Peyer's patch (tissue), 4 donors: ENCODE measurements at places on chromosomes 2 and 18. TPM values are rescaled to one million over a fixed set of nuclear protein-coding genes. Genes with fewer than 3 reads are reported as not detected.

DNA sequence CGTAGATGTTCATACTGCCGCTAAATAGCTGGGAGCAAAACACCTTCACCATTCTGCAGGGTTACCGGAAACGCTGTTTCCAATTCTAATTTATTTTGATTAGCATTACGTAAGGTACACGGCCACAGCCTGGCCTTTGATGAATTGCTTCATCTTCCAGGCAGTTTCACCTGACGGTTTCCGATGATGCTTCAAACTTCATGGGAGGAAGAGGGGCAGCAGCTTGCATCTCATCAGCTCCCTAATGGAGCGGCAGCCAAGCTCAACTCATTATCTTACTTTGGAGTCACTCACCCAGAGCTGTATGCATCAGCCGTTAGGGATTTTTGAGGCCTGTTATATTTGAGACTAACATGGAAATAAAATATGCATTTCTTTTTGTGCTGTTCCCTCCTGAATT is 54.8 kb downstream of the TMEM18 start:
- H3K27ac ChIP-seq = no peak overlapping the region
- no peak overlapping the region for H3K4me3 ChIP-seq

DNA sequence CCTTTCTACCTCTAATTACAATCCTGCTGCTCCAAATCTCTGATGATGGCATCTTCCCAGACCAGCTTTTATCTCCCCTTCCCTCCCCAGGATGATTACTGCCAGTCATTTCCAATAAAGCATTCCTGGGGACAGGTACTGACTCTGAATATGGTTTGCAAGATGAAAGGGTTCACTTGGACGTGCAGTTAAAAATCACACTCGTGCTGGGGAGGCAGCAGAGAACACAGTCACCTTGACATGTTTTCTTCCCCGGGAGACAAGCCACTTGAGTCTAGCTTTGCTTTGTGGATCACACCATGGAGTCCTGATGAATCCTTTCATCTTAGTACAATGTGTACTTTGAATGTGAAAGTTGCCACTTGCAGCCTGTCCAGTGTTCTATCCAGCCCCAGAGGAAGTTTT is 175.0 kb downstream of the ALPK2 start:
- no peaks in the 10 kb centered on the region for H3K27me3 ChIP-seq
- no peaks in the 10 kb centered on the region for H3K4me1 ChIP-seq
- no peaks in the 10 kb centered on the region for H3K36me3 ChIP-seq

DNA sequence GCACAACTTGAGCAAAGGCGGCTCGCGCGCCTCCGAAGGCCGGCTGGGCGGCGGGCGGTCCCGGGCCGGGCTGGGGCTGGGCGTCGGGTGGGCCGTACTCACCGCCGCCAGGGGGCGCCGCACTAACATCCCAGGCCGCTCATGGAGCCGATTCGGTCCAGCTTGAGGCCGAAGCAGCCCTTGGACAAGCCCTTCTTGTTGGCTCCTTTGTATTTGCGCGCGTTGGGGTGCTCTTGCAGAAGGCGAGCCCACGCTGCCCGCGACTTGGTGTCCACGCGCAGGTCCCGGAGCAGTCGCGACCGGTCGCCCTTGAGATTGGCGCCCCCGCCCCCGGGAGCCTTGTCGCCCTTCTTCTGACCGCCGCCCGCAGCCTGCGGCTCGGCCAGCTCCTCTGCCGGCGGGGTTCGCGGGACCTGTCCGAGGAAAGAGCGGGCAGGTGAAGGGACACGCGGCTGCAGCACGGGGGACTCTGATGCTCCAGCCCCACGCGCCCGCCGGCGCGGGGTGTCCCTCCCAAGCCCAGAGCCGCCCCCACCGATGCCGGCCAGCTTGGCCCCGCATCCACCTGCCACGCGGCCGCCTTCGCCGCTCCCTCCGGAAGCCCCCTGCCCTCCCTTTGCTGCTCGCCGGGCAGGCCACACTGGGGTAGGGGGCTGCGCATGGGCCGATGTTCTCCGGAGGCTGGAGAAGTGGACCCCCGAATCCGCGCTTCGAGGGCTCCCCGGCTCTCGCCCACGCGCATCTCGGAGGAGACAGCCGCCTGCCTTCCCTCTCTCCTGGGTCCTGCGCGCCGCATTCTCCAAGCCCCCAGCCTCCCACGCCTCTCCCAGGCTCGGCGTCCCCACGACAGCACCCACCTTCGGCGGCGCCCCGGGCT is 655 bp downstream of the NPPC start:
- H3K4me3 ChIP-seq = peak overlapping the region; percentile 10
- DNase-seq = peak; percentile 57
- no peaks in the 10 kb centered on the region for H3K27me3 ChIP-seq
- no peaks in the 10 kb centered on the region for H3K36me3 ChIP-seq
- no peak overlapping the region for H3K27ac ChIP-seq

DNA sequence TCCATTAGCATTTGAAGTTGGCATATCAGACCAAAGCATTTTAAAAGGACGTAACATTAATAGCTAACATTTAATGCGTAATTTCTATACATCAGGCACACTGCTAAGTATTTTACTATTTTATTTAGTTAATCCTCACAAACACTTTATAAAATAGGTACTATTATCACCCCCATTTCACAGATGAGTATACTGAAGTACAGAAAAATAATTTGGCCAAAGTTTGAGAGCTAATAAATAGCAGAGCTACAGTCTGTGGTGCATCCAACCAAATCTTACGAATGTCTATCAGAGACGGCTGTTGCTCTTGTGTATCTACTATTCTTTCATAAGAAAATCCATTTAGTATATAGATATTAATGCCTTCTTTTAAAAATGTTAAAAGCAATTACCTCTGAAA is 11.9 kb downstream of the TYW5 start:
- no peak overlapping the region for H3K27ac ChIP-seq
- no peaks in the 10 kb centered on the region for H3K27me3 ChIP-seq
- H3K4me1 ChIP-seq = no peaks in the 10 kb centered on the region
- DNase-seq = no peak

- H3K36me3 ChIP-seq = no peaks in the 10 kb centered on the region
- H3K27me3 ChIP-seq = no peaks in the 10 kb centered on the region
- no peak for DNase-seq
- no peak overlapping the region for H3K27ac ChIP-seq
- H3K4me3 ChIP-seq = no peak overlapping the region
These were observed 46.8 kb upstream of the BIN1 start for GRCh38 chr2:127153691-127154158.

The HDLBP gene
- 651 TPM for total RNA-seq

The SLC4A5 gene
- 7.1 TPM for total RNA-seq

The ABCB6 gene
- 18.0 TPM for total RNA-seq

The SRD5A2 gene
- not detected for total RNA-seq

The ALPG gene
- total RNA-seq = not detected

The SP140 gene
- 10.6 TPM for total RNA-seq

The HOXD8 gene
- total RNA-seq = 3.3 TPM
